ENCODE measurements at places on chromosomes 5 and 9.
A peak's percentile ranks its signal among the peaks of the same experiment; 100 is the strongest.

- no peak for DNase-seq
Observed at GRCh38 chr9:120708526-120709224, 5.6 kb downstream of the MEGF9 start.

GRCh38 chr9:113388833-113389232 is 12.0 kb upstream of the HDHD3 start:
- no peak for DNase-seq

DNA sequence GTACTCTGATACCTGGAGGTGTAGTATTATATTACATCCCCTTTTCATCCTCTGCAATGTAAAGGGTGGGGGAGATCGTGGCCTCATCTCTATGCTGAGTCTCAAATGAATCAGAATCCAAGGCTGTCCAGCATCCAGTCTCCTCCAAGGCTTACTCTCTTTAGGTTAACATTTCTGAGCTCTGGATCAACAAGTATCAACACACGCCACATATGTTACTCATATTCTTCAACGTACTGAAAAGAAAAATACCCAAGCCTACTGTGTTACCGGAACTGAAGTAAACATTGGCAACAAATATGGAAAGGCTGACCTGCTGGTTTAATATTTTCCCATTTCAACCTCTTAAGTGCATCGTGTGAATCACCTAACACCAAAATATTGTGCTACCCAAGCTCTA is 241.8 kb downstream of the GAS1 start:
- DNase-seq, result no peak

GRCh38 chr9:29044959-29045358 is 1471.7 kb upstream of the C9orf72 start:
- DNase-seq, result no peak

GRCh38 chr9:6645355-6646292 is at the start of gene GLDC:
TSS of gene GLDC (minus strand) at chr9:6645729. CDS start at chr9:6645499, 230 bp downstream.
- DNase-seq, result no peak

DNA sequence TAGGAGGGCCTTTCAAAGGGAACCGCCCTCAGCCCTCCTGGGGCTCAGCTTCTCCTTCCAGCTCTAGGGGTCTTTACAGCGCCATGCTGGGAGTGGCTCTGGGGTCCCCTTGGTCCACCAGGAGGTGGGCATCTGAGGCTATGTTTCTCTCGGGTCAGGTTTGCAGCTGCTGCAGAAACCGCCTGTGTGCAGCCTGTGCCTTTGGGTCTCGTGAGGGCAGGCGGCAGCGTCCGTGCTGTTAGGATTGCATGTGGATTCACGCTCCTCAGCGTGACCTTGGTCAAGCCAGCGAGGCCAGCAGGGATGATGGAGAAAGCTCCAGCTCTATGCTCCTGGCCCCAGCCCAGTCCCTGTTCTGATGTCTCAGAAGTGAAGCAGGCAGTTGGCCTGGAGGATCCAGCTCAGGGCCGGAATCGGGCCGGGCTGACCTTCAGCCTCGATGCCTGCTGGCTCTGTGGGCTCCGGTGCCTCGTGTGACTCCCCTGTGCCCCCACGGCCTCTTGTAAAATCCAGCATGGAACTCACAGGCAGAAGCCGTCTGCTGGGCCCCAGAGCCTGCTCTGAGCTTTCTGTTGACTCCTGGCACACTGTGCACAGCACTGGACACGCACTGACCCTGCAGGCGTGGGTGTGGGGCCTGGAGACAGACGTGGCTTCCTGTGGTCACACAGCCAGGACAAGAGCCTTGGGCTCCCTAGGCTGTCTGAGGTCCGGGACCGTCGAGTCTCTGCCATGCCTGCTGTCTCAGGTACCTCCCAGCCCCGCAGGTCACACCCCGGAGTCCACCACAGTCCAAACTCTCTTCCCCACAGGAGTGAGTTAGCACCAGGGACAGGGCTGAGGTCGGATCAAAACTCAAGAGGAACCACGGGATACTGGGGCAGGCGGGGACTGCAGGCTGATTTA is 54.3 kb downstream of the TRIP13 start:
- DNase-seq, result no peak

GRCh38 chr5:174741352-174741751 is 17.0 kb downstream of the MSX2 start:
- no peak for DNase-seq

DNA sequence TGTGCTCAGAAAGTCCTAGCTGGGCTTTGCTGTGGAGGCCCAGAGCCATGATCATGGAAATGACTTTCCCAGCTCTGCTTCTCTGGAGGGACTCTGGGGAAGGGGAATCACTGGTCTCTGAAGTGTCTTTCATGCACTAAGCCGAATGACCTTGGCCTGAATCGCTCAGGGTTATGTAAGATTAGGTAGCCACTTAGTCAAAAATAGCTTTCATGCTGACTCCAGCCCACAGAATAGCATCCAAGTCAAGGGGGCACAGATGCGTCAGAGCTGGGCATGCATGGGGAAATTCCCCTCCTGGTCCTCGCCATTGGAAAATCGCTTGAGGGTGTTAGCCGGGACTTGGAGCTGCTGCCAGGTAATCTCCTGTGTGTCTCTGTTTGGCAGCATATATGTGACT is 36.1 kb upstream of the PPARGC1B start:
- DNase-seq, result no peak

DNA sequence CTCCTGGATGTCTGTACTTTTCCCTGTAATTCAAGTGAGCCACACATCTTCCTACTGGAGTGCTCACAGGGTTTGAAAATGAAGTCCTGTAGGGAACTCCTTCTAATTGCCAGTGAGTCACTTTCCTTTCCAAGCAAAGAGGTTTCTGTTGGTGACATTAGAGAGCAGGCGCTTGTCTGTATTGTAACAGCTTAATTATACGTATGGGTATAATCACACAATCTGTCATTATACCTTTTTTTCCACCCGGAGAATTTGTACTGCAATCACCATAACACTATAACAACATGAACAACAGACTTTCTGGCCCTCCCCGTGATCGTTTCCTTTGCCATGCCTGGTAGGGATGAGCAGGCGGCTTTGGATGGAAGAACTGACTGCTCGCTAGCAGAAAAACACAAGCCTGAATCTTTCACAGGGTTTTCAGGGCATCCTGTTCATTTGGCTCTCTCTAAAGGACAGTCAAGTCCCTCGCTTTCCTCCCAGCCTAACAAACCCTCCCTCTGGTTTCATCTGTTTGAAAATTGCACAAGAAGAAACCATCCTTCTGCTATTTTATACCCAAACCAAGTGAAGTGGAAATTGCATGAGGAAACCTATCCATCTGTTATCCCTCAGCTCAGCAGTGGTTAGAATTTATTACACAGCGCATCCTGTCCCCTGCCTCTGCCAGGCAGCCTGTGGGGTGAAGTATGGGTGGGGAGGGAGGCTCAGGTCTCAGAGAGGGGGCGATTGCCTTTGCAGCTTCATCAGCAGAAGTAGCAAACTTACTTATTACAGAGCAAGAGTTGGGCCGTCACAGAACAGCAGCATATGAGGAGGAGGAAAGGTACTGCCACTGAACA is 307.0 kb upstream of the TLE4 start:
- peak; percentile 95 for DNase-seq

GRCh38 chr9:81116340-81117137 is 572.8 kb downstream of the TLE1 start:
- DNase-seq, result no peak

DNA sequence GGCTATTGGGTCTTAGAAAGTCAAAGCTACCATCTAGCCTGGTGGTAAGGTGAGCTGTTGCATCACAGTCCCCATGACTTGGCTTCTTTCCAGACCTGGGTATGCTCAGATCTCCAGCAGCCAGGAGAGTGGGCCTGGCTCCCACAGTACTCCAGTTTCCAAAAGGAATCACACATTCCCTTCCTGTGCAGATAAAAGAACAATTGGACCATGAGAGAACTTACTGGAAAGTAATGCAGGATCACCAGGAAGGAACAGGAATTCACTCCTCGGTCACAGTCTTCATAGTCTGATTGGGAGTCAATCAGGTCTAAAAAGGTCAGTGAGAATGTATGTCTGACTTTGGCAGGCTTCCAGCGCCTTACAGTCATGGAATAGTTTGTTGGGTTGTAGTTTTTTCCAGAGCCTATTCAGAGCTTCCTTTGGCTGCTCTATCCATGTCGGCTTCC is 47.8 kb upstream of the CD180 start:
- no peak for DNase-seq

DNA sequence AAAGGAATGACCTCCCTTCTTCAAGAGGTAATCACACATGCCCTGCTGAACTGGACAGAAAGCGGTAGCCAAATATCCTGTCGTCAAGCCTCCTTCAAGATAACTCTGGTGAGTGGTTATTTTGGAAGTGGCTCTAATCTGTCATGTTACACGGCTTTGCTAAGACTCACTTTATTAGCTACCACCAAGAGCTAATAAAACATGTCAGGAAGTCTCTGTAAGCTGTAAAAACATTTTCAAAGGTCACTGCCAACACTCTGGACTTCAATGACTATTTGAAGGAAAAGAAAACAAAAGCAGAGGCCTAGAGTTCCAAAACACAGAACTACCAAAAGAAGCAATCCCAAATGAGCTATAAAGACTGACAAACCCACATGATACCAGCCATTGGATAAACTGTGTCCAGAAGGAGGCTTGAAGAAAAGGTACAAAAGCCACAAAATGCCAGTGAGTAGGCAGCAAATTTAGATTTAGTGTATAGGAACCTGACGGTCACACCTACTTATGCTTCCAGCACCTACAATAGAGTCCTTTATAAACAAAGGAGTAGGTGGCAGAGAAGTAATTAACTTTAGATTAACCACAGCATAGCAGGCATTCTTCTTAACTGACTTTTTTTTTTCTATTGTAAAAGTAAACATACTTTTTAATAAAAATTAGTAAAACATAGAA is 97.3 kb upstream of the EQTN start:
- DNase-seq, result no peak

DNA sequence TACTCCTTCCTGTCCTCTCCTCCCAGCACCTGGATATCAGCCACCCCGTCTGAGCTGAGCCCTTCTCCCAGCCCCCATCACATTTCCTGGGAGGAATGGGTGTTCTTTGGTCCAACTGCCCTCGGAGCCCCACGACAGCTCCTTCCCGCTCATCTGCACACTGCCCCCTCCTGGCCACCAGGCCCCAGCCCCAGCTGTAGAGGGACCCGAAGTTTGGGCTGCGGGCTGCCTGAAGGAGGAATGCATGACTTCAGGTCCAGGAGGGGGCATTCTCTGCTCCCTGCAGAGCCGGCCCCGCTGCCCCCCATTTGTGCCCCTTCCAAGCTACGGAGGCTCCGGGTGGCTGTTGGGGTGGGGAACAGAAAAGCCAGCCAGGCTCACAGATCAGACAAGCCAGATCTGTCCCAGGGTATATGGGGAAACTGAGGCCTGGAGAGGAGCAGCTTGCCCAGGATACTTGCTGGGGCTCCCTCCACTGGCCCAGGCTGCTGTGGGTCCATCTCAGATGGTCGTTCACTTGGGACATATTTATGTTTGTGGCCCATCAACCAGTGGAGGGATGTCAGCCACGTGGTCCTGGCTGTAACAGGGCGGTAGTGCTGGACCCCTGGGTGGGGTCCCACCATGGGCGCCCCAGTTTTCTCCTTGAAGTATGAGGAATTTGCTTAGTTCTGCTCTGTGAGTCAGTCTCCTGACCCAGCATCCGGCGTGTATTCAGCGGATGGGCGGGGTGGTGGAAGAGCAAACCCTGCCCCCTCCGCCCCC is 33.1 kb downstream of the DAB2IP start:
- DNase-seq, result no peak

DNA sequence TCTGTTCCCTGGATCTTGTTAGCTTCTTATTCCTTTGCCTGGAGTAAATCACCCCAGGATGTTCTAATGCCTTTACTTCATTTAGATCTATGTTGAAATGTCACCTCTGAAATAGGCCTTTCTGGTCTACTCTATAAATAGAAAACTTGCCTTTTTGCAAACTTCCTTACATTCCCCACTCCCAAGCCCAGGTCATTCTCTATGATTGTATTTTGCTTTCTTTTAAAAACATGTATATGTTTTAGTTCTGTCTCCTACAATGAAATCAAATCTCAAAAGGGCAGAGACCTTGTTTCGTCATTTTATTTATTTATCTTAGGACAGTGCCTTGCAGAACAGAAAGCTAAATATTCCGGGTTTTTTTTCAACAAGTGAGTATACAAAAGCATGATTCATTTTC is 1657.7 kb upstream of the C9orf72 start:
- DNase-seq, result no peak

GRCh38 chr9:107080130-107080529 is 202.9 kb upstream of the RAD23B start:
- DNase-seq, result no peak

DNA sequence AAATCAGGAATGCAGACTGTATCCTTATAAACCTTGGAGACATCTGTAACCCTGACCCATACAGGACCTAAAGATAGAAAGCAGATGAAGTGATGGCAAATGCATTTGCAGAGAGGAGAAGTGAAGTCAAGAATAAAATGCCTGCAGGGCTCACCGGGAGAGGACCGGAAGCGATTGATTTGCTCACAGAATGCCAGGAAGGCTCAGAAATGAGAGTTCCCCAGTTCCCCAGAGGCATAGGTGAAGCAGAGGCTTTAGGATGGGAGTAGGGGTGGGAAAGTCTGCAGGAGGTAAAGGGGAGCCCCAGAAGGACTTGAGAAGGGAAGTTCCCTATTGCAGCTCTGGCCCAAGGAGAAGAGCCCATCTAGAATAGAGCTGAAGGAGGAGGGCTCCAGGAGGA is 63.9 kb upstream of the TNFAIP8 start:
- DNase-seq, result no peak

- no peak for DNase-seq
Observed at GRCh38 chr5:14503017-14503680, 78.4 kb upstream of the OTULINL start.

All from NCI-H1417 treated with DMSO at 0.1 percent for 48 hours (cell line).